ENCODE measurements at places on chromosomes 13 and 19.

DNA sequence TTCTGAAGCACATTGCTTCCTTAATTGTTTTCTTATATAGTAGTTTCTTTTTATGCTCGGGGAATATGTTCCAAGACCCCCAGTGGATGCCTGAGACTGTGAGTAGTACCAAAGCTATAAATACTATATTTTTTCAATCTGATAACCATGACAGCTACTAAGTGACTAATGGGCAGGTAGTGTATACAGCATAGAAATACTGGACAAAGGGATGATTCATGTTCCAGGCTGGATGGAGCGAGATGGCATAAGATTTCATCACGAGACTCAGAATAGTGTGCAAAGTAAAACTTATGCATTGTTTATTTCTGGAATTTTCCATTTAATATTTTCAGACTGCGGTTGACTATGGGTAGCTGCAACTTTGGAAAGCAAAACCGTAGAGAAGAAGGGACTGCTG is 47.9 kb upstream of the OLFM4 start:
- no peak for DNase-seq

DNA sequence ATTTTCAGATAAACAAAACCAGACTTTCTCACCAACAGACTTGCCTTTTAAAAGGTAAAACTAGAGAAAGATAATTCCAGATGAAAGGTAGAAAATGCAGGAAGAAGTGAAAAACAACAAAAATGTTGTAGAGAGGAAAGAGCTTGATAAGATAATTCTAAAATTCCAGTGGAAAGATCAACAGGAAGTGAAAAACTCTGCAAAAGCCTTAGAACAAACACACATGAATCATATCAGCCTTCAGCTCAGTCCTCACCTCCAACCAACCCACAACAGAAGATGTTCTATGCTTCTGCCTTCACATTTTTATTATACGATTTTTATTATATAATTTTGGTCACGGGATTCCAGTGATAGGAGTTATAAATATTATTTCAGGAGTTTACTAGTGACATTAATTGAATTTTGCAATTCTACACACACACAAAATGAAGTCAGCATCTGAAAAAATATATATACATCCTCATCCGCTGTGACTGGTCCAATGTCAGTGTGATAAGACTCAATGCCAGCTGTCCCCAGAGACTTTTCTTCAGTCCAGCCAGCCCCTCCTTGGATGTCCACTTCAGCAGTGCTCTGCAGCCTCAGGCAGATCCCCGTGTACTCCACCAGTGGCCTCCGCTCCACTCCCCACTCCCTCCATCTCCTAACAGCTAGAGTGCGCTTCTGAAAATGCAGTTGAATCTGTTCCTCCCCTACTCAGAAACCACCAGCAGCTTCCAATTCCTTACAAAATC is 57.9 kb downstream of the GADD45B start:
- no peak for DNase-seq

- no peak for DNase-seq
Measured at GRCh38 chr13:90232291-90232690, 1115.2 kb upstream of the MIR17HG start.

DNA sequence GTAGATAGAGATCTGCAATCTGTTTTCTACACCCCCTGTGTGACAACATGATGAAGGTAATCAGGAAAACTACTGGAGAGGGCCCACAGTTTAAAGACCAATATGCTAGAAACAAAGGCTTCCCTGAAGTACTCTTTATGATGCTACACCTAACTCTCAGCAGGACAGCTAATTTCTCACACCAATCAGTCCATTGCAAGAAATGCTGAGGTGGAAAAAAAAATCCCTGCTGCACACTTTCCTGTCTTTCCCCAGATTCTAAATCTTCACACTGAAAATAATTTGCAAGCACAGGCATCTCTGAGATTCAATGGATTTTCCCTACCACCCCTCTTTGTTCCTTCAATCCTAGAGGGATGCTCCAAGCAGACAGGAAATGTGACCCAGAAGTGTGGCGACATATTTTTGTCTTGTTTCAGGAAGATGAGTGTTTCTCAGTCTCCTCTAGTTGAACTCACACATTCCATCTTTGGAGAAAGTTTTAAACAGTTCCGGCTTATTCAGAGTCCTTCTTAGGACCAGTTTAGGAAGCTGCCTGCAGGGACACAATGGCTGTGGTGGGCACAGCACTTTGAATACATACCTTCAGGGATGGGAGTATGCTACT is 671.6 kb downstream of the DIAPH3 start:
- DNase-seq: no peak

GRCh38 chr13:51740698-51741097 is 63.3 kb downstream of the DHRS12 start:
- DNase-seq: no peak

GRCh38 chr13:98480915-98481877 is 95.7 kb downstream of the STK24 start:
- DNase-seq: no peak

- no peak for DNase-seq
Measured at GRCh38 chr19:42693760-42694350, 46.4 kb downstream of the PSG3 start.

DNA sequence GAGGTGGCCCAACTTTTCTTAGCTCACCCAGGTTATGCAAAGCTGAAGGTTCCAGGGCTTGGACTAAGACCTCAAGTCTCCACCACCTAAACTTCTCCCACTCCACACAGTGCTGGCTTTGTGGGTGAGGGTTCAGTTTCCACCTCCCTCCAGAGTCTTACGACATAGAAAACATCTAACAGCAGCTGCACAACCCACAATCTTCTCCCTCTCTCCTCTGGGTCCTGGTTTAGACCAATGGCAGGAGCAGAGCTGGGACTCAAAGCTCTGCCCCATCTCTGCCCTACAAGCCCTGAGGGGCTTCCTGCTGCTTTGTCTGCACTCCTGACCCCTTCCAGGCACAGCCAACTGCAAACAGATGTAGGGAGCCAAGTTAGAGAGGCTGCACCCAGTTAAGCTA is 16.0 kb downstream of the IRGC start:
- DNase-seq: no peak

DNA sequence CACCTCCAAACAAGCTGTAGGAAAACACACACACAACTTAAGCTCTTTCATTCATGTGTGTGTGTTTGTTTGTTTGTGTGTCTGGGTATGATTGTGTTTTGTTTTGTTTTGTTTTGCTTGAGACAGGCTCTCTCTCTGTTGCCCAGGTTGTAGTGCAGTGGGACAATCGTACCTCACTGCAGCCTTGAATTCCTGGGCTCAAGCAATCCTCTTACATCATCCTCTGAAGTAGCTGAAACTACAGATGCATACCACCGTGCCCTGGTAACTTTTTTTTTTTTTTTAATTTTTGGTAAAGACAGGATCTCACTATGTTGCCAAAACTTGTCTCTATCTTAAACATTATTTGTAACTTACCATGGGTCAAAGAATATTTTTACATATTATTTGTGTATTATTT is 431.7 kb downstream of the SLITRK1 start:
- DNase-seq: no peak

- DNase-seq: no peak
Measured at GRCh38 chr13:80312967-80313366, 28.0 kb downstream of the SPRY2 start.

DNA sequence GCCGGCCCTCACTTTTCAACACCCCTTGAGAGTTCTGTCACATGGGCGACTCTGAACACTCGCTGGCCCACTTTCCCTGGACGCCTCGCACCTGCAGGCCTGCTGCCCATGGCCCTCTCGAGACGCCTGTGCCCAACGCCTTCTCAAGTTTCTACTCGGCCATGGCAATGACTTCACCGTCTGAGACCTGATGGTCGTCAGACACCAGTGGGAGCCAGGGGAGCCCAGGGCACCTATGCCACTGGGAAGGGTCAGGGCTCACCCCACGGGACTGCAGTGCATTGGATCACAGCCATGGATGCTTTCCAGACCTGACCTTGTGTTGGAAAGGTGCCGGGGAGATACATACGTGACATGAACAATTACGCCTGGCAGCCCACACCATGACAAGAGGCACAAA is 60.1 kb downstream of the KLF2 start:
- no peak for DNase-seq

GRCh38 chr13:84491952-84492351 is 609.7 kb upstream of the SLITRK1 start:
- DNase-seq: no peak

- no peak for DNase-seq
Measured at GRCh38 chr13:63838366-63839110, 2422.9 kb upstream of the PCDH20 start.

- DNase-seq: no peak
Measured at GRCh38 chr19:33825556-33825955, 28.9 kb downstream of the KCTD15 start.

GRCh38 chr19:35666251-35666913 is at the start of gene UPK1A:
TSS of gene UPK1A (plus strand) at chr19:35666517. CDS start at chr19:35666813, 296 bp downstream.
- no peak for DNase-seq
